ENCODE measurements at places on chromosomes 4 and X.

GRCh38 chr4:40933272-40934053 lies 183.7 kb downstream of the NSUN7 start:
- no peak for DNase-seq

DNA sequence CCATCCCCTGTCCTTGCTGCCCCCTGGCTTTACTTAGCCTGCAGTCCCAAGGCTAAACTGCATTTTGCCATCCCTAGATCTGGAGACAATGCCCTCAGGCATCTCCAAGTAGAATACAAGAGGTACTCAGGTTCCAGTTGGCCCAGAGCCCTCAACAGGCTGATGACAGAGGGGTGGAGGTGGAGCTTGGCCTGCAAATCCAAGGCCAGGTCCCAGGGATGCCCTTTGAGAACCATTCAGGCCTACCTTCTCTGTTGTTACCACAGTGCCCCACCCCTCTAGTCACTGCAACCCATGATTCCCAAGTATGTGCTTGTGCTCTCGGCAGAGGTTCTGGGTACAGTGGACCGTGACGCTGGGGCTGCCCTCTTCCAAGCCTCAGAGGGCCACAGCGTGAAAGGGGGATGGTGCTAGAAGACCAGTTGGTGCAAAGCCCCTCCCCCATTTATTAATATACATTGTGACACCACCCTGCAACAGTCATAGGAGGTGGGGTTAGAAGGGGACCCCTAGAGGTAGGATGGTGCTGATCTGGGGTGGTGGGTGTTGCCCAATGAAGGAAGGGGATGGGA lies 6.4 kb upstream of the UBA1 start:
- DNase-seq: no peak

GRCh38 chr4:108029731-108030130 lies 40.0 kb downstream of the HADH start:
- DNase-seq: no peak

DNA sequence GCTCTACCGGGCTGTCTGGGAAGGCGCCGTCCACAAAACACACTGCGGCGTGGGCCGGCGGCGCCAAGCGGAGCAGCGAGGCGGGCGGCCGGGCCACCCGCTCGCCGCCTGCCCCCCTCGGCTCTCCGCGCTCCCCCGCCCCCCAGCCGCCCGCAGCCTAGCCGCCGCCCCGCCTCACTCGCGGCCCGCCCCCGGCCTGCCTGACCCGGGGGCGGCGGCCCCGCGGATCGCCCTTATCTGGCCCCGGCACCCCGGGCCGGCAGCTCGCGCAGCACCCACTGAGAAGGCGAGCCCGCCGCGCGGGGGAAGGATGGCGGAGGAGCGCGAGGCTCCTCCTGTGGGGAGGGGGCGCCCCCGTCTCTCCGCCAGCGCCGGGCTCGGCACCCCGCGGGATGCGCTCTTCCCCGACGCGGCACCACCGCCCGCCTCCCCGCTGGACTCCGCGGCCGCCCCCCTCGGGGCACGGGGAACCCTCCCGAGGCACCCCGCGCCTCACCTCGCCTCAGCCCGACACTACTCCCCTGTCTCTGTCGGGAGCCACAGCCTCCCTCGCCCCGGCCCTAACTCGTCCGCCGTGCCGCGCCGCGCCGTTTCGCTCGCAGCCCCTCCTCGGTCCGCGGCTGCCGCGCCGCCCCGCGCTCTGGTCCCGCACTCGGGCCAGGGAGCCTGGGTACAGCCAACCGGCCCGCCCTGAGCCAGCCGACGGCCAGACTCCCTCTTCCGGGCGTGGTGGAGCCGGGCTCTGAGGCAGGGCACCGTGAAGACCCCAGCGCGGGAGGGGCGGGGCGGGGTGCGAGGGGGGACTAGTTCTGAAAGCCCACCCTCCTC lies 566 bp downstream of the ATP11C start:
- DNase-seq: peak; percentile 43

DNA sequence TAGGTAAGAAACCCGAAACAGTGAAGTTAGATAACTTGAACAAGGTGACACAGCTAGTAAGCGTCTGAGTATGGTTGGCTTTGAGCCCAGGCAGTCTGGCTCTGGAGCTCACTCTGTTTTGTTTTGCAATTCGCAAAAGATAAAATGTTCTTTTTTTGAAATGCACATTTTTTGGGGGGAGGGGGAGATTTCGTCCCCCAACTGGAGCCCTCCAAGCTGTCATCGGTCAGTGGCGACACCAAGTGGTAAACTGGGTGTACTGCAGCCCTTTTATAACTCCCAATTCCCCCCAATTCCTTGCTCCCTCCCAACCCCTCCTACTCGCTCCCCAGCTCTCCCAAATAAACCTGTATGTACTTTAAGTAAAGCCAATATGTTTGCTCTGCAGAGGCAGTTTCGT lies 2.8 kb upstream of the CLCN5 start:
- DNase-seq: peak; percentile 35

- no peak for DNase-seq
Observed at GRCh38 chr4:158597879-158598596, 73.6 kb downstream of the C4orf46 start.

DNA sequence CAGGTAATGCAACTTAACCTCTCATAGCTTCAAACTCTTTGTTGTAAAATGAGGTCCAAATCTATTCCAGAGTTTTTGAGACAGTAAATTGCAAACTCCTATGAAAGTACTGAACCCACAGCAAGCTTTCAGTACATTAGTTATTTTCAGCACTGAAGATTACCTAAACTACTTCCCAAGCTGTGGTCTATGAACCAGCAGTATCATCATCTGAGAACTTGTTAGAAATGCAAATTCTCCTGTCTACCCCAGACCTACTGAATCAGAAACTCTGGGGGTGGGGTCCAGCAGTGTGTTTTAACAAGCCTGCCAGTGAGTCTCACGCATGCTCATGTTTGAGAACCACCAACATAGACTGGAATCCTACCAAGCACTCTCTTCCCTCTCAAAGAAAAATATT lies 5.7 kb upstream of the CASP6 start:
- DNase-seq: no peak

All from activated naive CD4-positive, alpha-beta T cell treated with Interleukin-2 at 50 U/mL for 16 hours (primary cell).